Muscle of arm (tissue), 14 donors: ENCODE measurements at places on chromosomes 16 and 17. TPM values are rescaled to one million over a fixed set of nuclear protein-coding genes. Genes with fewer than 3 reads are reported as not detected.

DNA sequence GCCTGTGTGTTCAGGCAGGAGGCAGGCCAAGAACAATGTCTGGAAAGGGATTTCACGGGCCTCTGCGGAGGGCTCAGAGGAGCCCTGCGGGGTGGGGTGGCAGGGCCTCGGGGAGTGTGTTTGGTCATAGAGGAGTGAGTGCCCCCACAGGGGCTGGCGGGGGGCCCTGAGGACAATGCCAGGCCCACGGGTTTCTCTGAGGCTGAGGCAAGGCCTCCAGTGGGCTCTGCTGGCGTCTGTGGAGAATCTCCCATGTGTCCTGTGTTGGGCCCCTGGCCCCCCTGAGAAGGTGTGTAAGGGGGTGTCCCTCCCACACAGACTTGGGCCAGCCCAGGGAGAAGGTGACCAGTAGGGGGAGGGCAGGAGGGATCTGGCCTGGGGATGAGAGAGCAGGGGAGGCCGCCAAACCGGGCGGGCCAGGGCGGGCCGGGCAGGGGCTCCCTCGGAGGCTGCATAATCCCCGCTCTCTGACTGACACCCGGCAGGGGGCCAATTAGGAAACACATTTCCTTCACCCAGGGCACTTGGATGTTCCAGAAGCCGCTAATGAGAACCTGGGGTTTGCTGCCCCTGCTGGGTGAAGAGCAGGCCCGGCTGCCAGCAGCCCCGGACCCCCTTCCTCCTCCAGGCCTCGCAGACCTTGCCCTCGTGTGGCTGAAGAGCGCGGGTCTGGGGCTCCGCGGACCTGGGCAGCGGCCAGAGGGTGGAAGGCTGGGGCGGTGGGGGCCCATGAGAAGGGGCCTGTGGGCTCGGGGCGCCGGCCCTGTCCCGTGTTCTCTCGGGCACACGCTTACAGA is 204.2 kb downstream of the NTN1 start:
- DNase-seq: no peak

GRCh38 chr16:86956437-86956836 is 360.8 kb downstream of the C16orf95 start:
- DNase-seq: no peak

- DNase-seq: no peak
These were observed 841.7 kb downstream of the CDH8 start for GRCh38 chr16:61194573-61194972.

NUPR1 gene
- 68.0 TPM for polyA plus RNA-seq

TEKT1 gene
- polyA plus RNA-seq: not detected

TLCD1 gene
- polyA plus RNA-seq: not detected
